NCI-H1436 (cell line): ENCODE measurements at places on chromosomes 16 and 17.

- no peak for DNase-seq
Observed at GRCh38 chr17:64252831-64253230, 10.2 kb downstream of the TEX2 start.

DNA sequence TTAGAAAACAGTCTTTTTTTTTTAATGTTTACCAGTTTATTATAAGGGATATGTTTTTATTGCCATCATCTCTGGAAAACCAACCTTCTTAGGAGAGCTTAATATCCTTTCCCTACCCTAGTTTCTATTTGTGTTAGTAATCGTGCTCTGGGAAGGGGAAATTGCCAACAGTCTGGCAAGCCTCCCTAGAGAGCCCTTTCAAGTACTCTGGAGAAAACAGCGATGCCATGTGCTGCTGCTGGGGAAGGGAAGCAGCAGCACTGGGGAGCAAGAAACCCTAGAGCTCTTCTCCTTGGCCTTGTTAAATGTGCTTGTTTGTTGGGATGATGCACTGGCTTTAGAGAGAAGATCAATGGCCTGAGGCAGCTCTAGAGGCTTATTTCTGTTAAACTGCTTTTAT, 10.3 kb downstream of the RETREG3 start:
- peak; percentile 69 for DNase-seq

DNA sequence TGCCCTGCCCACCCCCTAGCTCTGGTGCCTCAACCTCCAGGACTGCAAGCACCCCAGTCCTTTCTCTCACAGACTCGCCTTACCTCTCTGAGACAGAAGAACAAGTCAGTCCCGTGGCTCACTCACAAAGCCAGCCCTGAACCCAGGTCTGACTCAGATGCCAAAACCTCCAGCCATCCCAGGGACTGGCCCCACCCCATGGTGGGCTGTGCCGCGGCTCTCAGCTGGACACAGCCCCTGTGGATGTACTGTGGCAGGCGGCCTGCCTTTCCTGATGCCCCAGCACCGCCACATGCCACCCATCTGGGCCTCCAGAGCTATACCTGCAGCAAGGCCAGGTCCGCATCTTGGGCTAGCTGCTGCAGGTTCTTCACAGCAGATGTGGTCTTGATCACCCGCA, 19.8 kb downstream of the MPG start:
- DNase-seq, result no peak

- no peak for DNase-seq
Observed at GRCh38 chr17:44029736-44030135, 15.0 kb upstream of the TMEM101 start.

GRCh38 chr17:74430706-74431567, 951 bp upstream of the GPRC5C start:
- DNase-seq, result peak; percentile 36

GRCh38 chr17:43949781-43950180, 4.0 kb downstream of the PYY start:
- DNase-seq, result no peak

DNA sequence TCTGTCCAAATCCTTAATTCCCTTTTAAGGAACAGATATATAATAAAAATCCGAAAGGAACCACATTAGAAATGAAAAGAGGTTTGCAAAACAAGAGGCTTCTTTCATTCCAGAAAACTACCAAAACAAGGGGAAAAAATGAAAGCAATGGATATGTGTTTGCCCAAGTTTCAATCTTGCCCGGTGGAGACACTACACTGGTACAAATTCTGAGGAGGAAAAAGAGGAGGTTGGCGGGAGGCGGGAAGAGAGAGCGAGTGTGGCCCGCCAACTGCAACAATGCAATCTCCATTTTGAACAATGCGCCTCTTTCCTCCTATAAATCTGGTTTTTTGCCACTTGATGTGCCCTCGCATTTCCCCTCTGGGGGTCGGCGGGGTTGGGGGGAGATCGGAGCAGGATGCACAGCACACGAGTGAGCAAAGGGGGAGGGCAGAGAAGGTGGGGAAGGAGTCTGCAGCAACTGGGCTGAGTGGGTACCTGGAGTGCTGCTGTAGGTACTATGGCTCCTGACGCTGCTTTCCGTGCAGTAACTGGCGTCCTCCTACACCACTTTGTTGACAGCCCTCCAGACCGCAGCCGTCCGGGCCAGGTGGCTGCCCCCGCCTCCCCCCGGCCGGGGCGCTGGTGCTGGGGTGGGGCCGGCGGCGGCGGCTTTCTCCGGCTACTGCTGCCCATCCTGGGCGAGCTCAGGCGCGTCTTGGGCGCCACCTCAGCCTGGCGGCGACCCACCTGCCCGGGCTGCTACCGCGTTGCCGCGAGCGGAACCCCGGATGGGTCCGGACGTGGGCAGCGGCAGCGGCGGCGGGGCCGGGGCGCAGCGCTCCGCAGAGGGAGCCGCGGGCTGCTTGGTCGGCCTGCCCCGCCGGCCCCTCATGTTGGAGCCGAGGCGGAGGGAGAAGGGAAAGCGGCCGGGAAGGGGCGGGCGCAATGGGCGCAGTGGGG, 93.8 kb upstream of the PLEKHM1 start:
- no peak for DNase-seq

DNA sequence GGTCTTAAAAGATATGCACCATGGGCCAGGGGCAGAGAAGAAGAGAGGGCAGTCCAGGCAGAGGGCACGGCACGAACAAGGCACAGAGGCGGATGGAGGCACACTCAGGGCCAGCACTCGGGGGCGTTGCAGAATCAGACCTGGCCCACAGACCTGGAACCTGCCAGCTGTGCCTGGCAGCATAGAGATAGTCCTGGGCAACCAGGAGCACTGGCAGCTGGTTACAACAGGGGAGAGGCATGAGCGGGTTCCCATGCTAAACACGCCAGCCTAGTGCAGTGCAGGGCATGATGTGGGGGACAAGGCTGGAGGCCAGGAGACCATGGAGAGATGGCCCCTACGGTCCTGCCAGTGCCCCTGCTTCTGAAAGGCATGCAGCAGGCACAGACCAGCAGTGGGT, 56.9 kb upstream of the RBFOX3 start:
- DNase-seq, result no peak

- DNase-seq, result peak; percentile 0
Observed at GRCh38 chr16:67719778-67720144, 645 bp upstream of the GFOD2 start.

DNA sequence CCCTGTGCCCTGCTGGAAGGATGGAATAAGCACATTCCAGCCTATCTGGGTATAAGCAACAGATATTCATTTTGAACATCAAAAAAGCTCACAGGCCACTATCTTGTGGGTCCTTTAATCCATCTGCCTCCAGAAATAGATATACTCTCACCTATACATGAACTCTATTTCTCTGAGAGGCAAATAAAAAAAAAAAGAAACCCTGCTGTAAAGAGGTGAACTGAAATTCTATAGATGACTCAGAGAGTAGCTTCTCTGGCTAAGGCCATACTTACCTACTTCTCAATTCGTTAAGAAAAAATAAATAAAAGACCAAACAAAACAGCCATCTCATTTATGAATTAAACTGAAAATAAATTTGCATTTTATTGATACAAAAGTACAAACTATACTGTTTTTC, 86.3 kb downstream of the DYNLRB2 start:
- DNase-seq, result no peak

DNA sequence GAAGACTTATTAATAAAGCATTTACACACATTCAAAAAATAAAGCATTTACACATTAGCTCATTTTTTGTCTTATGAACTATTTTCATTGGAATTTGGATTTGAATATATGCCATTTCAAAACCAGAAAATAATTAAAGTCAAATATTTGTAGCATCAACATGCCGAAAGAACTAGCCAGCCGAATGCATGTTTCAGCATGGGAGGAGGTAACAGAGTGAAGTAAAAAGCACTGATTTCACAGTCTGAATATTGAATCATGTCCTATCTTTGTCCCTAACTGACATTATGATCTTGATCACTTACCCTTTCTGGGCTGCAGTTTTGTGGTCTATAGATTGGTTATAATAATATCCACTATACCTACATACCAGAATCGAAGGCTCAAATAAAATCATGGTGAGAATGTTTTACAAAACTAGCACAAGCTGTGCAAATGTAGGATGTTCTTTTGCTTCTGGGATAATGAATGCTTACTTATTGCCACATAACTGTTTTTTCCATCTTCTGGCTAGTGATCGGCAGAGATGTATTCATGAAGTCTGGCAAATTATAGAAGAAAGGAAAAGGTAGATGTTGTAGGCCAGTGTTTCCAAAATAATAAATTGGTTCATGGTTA, 84.7 kb downstream of the TUBD1 start:
- DNase-seq, result no peak

- no peak for DNase-seq
Observed at GRCh38 chr17:67635681-67636080, 82.1 kb upstream of the NOL11 start.
